Inflammatory macrophage treated with lipopolysaccharide for 1 hour (primary cell): ENCODE measurements at places on chromosomes 5 and 9.
A peak's percentile ranks its signal among the peaks of the same experiment; 100 is the strongest.

- DNase-seq, result no peak
Observed at GRCh38 chr5:130549884-130550561, 615.0 kb downstream of the HINT1 start.

- no peak for DNase-seq
Observed at GRCh38 chr9:12818431-12819000, 43.7 kb downstream of the LURAP1L start.

GRCh38 chr5:157026789-157027424, 32.0 kb downstream of the HAVCR1 start:
- no peak for DNase-seq

DNA sequence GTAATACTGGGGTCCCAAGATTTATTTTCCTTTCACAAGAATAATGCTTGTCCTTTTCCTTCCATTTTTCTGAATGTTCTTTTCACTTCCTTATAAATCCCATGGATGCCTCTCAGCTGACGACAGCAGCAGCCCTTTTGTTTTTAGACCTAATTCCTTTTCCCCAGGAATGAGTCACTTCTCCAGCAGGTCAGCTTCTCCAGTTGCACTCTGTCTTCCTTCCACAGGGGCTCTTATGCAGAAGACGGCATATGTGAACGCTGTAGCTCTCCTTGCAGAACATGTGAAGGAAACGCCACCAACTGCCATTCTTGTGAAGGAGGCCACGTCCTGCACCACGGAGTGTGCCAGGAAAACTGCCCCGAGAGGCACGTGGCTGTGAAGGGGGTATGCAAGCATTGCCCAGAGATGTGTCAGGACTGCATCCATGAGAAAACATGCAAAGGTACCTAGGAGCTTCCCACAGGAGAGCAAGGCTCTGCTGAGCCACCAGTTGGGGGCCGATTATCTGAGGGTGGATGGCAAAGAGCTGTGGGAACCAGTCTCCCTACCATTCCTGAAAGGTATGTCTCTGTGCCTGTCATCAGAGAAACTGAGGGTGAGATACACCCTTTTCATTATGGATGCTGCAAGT, 72.9 kb downstream of the RFK start:
- no peak for DNase-seq

DNA sequence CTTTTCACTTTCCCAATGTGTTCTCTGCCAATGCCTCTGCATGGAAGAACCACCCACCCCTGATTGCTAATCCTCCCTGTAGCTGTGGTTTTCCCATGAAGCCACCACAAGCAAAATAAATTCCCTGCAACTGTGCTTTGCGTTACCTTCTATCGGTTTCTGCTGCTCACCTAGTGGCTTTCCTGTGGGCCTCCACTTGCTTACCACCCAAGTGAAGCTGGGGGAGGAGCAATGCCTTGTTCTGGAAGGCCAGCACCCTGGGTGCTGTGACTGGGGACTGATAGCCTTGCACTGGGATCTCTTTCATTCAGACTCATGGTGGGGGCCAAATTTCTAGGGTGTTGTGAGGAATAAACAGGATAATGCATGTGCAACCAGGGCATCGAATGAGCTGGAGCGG, 56.3 kb upstream of the GDNF start:
- DNase-seq, result no peak

DNA sequence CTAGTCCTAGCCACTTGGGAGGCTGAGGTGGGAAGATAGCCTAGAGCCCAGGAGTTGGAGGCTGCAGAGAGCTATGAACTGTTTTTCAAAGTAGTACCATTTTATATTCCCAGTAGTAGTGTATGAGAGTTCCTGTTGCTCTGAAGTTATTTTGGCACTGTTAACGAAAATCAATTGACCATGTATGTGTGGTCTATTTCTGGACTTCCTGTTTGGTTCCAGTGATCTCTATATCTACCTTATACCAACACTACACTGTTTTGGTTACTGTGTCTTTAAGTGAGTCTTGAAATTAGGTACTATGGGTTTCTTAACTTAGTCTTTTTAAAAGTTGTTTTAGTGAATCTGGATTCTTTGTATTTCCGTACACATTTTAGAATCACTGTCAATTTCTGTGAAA, 13.6 kb downstream of the SLF1 start:
- no peak for DNase-seq

GRCh38 chr5:10452768-10453331, 11.2 kb downstream of the ROPN1L start:
- peak; percentile 60 for DNase-seq

DNA sequence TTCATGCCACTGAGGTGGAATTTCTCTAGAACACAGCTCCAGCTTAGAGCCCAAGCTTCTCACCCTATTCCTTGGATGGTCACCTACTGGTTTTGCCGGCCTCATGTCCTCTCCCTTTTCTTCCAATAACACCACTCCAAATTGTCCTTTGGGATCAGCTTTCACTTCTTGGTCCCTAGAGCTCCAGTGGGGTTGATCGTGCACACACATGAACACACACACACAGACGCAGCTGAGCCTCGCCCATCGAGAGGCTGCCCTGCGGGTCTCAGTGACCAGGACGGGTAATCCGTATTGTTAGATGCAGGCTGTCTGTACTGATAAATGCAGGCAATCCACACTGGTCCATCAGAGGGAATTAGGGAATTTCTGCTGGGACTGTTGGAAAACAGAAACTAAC, 6.9 kb downstream of the COL23A1 start:
- no peak for DNase-seq

GRCh38 chr9:90665072-90665471, 22.4 kb upstream of the DIRAS2 start:
- DNase-seq, result no peak

DNA sequence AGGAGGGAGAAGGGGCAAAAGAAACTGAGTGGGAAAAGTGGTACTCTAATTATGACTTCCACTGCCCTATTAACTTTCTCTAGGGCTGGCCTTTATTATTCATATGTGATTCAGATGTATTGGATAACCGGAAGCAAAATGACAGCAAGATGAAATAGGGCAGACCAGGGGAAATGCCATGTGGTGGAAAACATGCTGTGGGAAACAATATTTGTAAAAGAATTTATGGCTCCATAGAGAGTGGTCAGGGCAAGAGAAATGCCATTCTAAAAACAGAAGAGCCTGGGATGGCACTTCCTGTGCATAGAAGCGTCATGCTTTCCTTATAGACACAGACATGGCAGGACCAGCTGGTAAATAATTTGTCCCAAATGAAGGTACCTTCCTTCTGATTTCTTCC, 67.7 kb downstream of the MEGF10 start:
- DNase-seq, result peak; percentile 12

DNA sequence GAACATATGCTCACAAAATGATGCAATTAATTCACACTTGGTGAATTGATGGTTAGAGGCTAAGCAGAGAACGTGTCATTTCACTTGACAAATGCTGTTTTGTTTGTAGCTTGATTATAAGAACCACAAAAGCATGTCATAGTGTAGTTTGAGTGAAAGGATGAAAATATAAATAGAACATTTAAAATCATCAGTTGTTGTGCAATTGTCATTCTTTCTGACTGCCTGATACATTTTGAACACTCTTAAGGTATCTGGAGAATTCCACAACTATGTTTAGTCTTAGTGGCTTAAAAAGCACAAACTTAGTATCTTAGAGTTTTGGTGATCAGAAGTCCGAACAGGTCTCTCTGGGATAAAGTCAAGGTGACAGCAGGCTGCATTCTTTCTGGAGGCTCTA, 129.4 kb downstream of the BASP1 start:
- no peak for DNase-seq

- DNase-seq, result no peak
Observed at GRCh38 chr9:72932619-72933018, 20.2 kb downstream of the ALDH1A1 start.

- no peak for DNase-seq
Observed at GRCh38 chr5:14893381-14893780, 21.8 kb upstream of the ANKH start.

DNA sequence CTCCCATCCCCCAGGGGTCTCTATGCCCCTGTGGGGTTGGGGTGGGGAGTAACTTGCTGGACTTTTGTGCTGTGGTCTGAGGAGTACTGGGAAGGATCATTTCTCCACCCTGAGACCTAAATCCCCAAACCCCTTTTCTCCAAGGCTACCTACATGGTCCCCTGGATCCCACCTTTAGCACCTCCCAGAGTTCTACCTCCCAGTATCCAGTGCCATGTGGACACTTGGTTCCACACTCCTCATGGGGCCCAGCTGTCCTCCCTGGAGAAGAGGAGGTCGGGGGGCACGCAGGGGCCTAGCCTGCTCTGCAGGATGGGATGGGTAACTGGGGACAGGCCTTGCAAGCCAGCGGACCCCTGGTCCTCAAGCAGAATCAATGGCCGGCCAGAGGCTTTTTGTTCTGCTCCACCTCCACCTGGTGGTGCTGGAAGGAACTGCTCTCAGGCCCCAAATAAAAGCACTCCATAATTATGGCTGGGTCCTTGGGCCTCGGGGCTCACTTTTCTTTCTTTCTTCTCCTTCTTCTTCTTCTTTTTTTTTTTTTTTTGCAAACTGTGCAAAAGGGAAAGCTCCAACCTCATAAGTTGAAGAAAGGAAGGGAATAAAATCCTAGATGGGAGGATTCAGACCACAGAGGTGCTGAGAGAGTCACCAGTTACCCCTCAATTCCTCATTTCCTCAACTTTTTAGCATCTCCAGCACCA, 68.4 kb downstream of the PSD2 start:
- peak; percentile 69 for DNase-seq

- no peak for DNase-seq
Observed at GRCh38 chr9:28260330-28260729, 687.0 kb upstream of the C9orf72 start.

DNA sequence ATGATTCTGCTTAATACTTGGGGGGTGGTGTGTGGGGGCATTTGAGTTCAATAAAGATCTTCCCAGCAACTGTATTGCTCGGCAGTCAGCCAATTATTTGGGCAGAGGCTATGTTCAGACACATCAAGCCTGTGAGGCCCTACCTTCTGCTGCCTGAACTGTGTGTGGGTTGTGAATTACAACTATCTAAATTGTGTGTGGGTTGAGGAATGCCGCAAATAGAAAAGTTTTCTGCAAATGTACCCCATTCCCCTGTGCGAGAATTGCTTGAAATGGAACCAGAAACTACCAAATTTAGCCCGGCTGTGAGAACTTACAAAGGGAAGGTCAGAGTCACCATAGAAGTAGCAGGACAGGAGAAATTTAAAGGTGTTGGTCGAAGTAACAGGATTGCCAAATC, 360.0 kb upstream of the PIK3R1 start:
- no peak for DNase-seq

GRCh38 chr5:157574456-157575380, 857 bp downstream of the ADAM19 start:
- peak; percentile 23 for DNase-seq

DNA sequence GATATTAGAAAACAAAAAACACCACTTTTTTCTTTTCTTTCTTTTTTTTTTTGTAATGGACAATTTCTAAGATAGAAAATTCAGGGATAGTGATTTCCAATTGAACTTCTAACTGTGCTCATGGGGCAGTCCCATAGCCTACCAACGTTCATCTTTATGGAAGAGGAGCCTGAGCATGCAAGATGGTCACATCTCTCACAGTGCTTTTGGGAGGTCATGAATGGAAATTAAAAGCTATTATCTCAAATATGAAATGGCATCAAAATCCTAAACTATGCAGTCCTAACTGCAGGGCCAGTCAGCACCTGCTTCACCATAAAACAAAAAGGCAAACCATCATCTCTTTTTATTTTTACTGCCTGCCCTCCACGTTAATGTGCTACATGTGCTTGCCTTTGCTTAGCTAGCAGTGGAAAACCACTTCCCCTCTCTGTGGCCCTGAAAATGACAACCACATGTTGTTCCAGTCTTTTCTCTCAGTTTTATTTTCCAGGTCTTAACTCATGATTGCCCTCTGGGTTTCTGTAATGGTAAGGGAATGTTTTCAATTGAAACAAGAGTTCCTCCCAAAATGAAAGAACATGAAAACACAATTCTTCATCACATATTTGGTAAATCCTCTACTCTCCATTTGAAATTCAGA, 16.7 kb downstream of the IFNB1 start:
- DNase-seq, result no peak

GRCh38 chr5:60415443-60415842, 284.5 kb downstream of the DEPDC1B start:
- no peak for DNase-seq

DNA sequence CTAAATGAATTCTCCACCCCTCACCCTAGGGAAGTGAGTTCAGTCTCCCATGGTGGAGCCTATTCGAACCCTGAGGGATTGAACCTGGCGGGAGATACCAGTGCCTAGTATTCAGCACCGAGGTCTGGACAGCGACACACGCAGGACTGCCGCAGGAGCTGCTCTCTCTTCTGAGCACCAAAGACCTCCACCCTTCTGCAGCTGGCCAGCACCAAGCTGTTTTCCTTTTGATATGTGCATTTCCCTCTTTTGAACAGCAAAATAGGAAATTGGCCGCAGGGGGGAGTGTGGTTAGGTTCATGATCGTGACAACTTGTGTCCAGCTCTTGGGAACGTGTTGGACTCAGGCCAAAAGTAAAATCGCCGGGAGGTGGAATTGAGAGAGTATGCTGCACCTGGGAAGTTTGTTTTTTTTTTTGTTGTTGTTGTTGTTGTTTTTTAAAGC, 1.2 kb upstream of the PCSK1 start:
- DNase-seq, result no peak

DNA sequence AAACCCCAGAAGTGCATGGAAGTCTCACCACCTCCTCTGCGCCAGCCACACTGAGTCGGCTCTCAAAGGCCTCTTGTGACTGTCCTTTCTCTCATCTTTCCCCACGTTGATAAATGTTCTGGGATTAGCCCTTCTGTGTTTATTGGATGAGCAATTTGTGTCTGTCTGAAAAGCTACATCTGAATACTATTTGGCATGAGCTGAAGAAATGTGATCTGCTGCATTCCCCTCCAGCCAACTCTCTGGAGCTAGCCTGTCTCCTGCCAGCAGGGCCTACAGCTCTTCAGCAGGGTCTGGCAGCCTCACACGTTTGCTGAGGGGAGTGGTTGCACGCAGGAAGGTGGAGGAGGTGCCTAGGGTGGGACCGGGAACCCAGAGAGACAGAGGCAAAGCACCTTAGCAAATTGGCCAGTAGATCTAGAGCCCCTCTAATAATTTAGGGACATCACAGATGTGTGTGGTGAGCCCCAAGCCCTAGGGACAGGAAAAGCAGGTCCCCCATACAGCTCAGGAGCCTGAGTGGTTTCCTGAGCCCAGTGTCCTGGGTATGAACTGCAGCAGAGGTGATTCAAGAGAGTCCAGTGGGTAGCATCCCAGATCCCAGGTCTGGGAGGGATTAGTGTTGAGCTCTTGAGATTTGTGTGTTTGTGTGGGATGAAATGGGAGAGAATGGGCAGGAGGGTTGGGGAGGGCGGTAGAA, 20.5 kb upstream of the B4GALT1 start:
- no peak for DNase-seq

- DNase-seq, result no peak
Observed at GRCh38 chr5:65651144-65651543, 26.3 kb downstream of the SHLD3 start.

GRCh38 chr5:10480237-10480985, 38.7 kb downstream of the ROPN1L start:
- no peak for DNase-seq
